Large intestine (tissue), 12 donors: ENCODE measurements at places on chromosomes 12 and 14.
A peak's percentile ranks its signal among the peaks of the same experiment; 100 is the strongest.

DNA sequence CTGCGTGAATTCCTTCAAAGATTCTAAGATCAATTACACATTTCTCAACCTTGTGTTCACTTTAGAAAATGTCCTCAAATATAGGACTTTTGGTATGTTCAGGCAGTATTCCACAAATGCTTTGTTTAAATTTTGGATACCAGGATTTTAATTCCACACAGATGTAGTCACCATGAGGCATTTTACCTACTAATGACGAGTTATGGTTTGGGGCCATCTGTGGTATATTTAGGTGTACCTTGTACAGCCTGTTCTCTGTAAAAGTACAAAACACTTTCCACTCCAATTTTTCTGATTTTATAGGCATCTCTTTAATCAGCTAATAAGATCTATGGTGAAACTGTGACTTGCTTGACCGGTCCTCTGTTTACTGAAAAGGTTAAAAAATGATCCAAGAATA, 275.7 kb upstream of the PRICKLE1 start:
- H3K4me3 ChIP-seq: no peak overlapping the region
- no peak overlapping the region for H3K27ac ChIP-seq
- no peaks in the 10 kb centered on the region for H3K27me3 ChIP-seq
- no peak for DNase-seq

DNA sequence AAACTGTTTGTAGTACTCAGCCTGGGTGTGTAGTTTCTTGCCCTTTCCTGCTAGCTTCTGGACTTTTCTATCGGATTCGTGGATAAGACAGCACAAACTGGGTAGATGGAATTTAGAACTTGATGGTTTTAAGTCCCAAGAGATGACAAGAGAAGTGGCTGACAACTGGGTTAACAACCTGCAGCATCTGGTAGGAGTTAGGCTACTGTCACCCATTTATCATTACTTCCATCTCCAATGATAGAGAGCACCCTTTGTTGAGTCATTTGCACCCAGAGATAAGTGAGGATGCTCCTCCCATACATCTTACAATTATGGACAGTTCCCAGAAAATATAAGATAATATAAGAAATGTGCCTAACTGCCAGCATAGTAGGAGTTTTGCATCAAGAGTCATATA, 50.2 kb upstream of the FLRT2 start:
- peaks cover 45% of the 10 kb centered on the region for H3K4me1 ChIP-seq
- no peak overlapping the region for H3K27ac ChIP-seq
- no peak overlapping the region for H3K4me3 ChIP-seq
- no peaks in the 10 kb centered on the region for H3K27me3 ChIP-seq

DNA sequence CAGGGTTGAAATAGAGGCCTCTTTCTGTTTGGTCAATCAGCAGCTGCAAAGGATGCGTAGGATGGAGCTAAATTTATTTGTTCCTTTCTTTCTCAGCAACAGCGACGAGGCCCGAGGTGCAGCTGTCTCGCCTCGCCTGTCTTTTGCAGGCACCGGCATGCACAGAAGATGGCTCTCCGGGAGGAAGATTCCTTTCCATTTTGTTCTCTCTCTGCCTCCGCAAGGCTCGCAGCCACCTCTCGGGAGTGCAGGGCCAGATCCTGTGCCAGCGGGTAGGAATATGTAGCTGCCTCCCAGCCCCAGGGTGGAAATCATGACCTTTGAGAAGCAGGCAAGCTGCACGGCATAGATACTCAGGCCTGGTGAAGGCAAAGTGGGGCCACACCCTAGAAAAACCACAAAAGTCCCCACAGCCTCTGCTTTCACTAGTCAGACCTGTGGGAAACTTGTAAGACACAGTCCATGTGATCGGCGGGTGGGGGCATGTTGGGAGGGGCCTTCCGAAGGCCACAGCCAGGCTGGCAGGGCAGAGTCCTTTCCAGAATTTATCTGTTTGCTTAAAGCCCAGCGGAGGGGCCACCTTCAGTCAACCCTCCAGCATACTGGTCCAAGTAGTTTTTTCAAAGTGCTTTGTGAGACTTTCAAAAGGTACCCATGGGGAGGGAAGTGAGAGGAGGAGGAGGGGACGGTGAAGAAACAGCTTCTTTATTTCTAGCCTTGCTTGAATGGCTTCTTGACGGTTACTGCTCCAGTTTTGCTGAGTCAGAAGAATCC, at the start of gene MAP1LC3B2:
TSS of gene MAP1LC3B2 (plus strand) at position 220 of the 774 bp plus-strand sequence. CDS start 16,562 bp downstream, outside the sequence.
- H3K4me1 ChIP-seq: peaks cover 20% of the 10 kb centered on the region
- H3K27ac ChIP-seq: peak within 1 kb of the TSS; percentile 77
- peak within 1 kb of the TSS; percentile 5 for H3K4me3 ChIP-seq
- H3K36me3 ChIP-seq: no peaks in the 10 kb centered on the region

GRCh38 chr12:84502907-84503787, 409.5 kb downstream of the SLC6A15 start:
- no peak for DNase-seq
- no peaks in the 10 kb centered on the region for H3K4me1 ChIP-seq
- H3K27ac ChIP-seq: no peak overlapping the region
- no peaks in the 10 kb centered on the region for H3K36me3 ChIP-seq

DNA sequence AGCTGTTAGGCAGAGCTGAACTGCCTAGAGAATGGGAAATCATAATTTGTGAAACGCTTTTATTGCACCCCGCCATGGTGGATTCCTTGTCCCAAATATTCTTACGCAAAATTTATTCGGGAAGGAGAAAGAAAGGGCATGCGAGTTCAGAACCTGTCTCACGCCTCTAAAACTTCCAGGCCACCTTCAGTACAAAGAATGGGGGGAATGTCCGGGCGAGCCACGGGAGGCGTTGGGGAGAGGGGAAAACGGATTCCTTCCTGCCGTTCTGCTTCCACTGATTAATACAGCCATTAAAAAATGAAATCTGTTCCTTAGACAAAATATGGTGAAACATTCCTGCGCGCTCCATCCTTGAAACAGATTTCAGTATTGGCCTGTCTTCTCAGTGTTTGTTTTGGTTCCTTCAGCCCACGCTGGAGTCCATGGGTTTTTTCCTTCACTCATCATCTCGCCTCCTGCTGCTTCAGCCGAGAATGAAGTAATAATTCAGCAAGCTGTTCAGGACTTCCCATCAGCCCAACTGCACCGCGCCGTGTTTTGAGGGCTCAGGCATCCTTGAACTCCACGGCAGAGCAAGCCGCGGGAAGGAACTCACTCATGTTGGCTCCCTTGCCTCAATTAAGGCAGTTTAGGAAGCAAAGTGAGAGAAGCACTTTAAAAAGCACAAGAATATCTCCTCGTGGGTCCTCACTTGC, 47.7 kb upstream of the CDKN3 start:
- peaks cover 6% of the 10 kb centered on the region for H3K4me1 ChIP-seq
- H3K36me3 ChIP-seq: no peaks in the 10 kb centered on the region
- H3K27ac ChIP-seq: no peak overlapping the region
- H3K4me3 ChIP-seq: no peak overlapping the region

DNA sequence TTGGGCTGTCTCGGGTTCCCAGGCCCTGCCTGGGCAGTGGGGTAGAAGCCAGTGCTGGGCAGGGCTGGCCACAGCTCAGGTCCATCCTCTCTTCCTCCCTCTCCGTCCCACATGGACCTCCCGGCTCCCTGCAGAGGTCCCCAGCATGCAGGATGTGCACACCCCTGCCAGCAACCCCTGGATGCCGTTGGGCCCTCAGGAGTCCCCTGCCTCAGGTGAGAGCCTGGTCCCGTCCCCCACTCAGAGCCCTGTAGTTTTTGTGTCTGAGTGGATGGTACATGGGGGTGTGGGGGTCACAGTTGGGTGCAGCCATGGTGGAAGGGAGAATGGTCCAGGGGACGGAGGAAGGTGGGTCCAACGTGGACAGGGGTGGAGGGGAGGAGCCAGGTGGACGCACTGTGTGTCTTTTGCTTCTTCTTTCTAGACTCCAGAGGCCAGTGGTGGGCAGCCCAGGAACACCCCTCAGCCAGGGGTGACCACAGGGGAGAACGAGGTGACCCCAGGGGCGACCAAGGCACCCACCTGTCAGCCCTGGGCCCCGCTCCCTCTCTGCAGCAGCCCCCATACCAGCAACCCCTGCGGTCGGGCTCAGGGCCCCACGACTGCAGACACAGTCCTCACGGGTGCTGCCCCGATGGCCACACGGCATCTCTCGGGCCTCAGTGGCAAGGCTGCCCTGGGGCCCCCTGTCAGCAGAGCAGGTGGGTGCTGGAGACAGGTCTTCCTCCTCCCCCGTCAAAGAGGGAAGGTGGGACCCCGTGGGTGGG, 21.7 kb downstream of the PAPLN start:
- no peak for DNase-seq
- H3K36me3 ChIP-seq: peaks cover 63% of the 10 kb centered on the region
- no peak overlapping the region for H3K27ac ChIP-seq

DNA sequence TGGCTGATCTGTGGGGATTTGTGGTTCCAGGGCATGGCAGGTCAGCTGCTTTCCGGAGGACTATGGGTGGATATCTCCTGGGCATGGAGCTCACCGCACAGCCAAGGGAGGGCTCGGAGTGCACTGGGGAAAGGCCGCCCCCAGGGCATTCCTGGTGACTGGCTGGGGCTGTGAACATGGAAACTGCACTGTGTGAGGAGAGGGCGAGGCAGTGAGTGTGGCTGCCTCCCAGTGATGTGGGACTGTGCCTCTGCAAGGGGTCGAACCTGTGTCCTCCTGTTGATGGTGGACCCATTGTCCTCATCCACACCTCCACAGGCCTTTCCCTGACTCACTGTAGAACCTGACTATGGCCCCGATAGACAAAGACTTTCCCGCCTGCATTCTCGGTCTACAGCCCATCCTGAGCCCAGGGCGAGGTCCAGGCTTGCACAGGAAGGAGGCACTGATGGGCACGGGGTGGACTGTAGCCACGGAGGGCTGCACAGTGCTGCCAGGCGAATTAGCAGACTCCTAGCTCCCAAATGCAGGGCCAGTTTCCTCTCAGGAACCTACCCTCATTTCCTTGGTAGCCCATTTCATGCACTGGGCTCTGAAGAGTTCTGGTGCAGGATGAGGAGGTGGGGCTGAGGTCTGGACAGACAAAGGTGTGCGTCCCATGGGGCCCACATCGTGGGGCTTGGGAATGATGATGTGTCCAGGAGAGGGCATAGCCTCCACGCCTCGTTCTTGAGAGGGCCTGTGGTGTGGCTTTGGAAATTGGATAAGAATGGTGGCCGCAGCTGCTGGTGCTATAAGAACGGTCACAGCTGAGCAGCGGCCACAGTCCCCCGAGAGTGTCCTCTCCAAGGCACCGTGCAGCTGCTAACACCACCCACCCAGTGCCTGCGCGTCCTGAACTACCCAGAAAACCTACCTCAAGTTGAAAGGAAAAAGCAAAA, 415.1 kb downstream of the TMEM121 start:
- no peak overlapping the region for H3K4me3 ChIP-seq
- DNase-seq: no peak
- no peaks in the 10 kb centered on the region for H3K4me1 ChIP-seq
- H3K27ac ChIP-seq: no peak overlapping the region

GRCh38 chr12:75389706-75390105, 1.2 kb upstream of the GLIPR1L2 start:
- H3K27ac ChIP-seq: no peak overlapping the region
- no peaks in the 10 kb centered on the region for H3K4me1 ChIP-seq
- H3K27me3 ChIP-seq: no peaks in the 10 kb centered on the region
- DNase-seq: no peak
- H3K4me3 ChIP-seq: no peak overlapping the region

GRCh38 chr14:103718572-103718971, 3.0 kb downstream of the ZFYVE21 start:
- DNase-seq: no peak
- no peak overlapping the region for H3K27ac ChIP-seq
- no peak overlapping the region for H3K4me3 ChIP-seq
- no peaks in the 10 kb centered on the region for H3K27me3 ChIP-seq
- peaks cover 19% of the 10 kb centered on the region for H3K4me1 ChIP-seq

DNA sequence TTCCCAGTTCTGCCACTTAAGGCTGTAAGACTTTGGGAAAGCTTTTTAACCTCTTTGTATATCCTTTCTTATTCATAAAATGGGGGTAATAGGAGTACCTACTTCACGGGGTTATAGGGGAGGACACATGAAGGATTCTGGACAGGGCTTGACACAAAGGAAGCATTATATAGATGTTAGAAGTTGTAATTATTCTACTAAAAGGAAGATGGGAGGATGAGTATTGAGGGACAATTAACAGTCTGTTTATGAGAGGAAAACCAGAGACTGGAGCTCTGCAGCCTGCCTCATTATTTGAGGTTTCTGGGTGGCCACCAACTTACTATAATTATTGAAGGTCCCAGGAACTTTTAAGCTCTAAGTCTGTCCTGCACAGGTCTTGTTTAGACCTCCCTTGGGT, 34.0 kb downstream of the PELI2 start:
- no peak for DNase-seq
- no peak overlapping the region for H3K4me3 ChIP-seq
- no peaks in the 10 kb centered on the region for H3K27me3 ChIP-seq

- no peak overlapping the region for H3K27ac ChIP-seq
- H3K27me3 ChIP-seq: peaks cover 4% of the 10 kb centered on the region
- H3K4me3 ChIP-seq: no peak overlapping the region
Observed at GRCh38 chr12:52832985-52833905, 866 bp downstream of the KRT79 start.

GRCh38 chr14:32588448-32589320, 259.6 kb downstream of the AKAP6 start:
- no peaks in the 10 kb centered on the region for H3K4me1 ChIP-seq
- no peaks in the 10 kb centered on the region for H3K36me3 ChIP-seq
- H3K4me3 ChIP-seq: no peak overlapping the region
- no peak overlapping the region for H3K27ac ChIP-seq

DNA sequence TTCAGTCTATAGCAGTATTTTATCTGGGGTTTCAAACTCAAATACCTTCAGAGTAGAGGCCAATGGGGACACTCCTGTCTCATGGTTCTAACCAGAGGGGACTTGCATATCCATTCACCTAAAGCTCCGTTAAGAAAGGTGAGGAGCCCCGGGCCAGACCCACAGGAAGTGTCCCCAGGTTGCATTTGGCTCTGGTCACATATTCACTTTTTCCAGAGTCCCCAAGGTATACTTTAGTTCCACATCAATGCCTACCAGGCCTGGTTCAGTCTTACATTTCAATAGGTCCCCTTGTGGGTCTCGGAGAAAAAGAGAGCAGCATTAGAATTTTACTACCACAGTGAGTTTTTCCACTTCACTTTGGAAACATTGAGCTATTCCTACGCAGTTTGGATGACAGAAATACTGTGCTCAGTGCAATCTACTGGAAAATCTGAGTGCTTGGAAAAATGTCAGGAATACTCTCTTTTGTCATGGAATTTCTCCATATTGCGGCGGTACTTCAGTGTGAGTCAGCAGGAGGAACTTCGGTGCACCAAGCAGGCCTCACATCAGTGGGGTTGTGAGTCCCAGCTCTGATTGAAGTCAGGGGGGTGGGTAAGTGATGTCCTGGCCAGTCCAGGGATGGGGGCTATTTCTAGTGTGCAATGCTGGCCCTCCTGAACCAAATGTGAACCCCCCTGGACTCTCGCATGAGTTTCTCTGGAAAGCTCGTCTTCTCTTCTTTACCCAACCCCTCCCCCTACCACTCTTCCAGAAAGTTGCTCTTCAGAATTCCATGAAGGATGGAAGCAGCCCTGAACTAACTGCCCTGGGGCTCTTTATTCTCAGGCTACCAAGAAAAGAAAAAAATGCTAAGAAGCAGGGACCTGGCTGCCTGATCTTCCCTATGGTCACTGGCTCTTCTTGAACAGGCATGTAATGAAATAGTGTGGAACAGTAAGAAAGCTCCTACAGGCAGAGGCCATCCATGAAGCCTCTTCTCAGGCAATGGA, 184.7 kb downstream of the PRKCH start:
- no peaks in the 10 kb centered on the region for H3K36me3 ChIP-seq
- H3K4me1 ChIP-seq: no peaks in the 10 kb centered on the region
- no peak for DNase-seq

GRCh38 chr14:41235466-41235865, 371.2 kb upstream of the LRFN5 start:
- H3K36me3 ChIP-seq: no peaks in the 10 kb centered on the region
- no peaks in the 10 kb centered on the region for H3K27me3 ChIP-seq
- H3K4me3 ChIP-seq: no peak overlapping the region
- H3K27ac ChIP-seq: no peak overlapping the region

- no peaks in the 10 kb centered on the region for H3K27me3 ChIP-seq
- H3K4me3 ChIP-seq: no peak overlapping the region
- no peak for DNase-seq
- H3K27ac ChIP-seq: no peak overlapping the region
- H3K36me3 ChIP-seq: peaks cover 20% of the 10 kb centered on the region
Observed at GRCh38 chr14:99522457-99522891, 41.3 kb downstream of the CCNK start.
